Body of pancreas (tissue), 4 donors: ENCODE measurements at places on chromosomes 4 and X.

DNA sequence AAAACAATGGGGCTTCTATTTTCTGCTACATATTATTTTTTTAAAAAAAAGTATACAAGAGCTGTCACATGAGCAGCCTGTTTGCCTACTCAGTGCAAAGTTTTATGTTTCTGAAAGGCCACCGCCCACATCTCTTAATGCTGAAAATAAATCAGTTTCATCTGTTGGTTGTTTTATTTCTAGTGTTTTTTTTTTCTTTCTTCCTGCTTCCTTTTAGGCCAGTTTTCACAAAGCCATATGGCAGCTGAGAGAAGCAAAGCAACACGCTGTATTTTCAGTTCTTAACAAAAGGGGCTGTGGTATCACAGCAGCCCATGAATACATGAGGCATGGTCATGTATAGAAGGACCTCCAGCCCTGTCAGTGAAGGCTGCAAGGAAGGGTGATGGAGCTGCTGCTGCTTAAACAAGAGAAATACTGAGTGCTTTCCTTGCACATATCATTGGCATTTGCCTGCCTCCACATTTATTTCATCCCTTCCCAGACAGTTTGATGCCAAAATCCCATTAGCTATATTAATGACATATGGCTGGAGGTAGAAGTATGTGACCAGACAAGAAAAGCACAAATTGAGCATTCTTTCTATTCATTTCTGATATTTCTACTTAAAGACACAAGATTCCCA is 172.5 kb downstream of the PCDH18 start:
- no peak for DNase-seq

DNA sequence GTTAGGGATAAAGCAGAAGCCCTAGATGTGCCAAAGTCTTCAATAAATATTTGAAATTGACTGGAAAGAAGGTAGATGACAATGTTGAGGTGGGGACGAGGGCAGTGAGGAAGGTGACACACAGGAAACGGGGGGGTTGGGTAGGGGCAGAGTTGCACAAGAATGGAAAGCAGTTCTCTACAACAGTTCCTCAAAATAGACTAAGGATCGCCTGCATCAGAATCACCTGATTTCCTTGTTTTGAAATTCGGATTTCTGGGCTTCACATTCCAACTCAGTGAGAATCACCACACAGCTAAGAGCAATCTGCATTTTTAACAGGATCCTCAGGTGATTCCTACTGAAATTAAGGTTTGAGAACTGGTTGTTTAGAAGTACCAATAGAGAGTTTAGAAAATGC is 70.6 kb downstream of the ARFIP1 start:
- no peak for DNase-seq

DNA sequence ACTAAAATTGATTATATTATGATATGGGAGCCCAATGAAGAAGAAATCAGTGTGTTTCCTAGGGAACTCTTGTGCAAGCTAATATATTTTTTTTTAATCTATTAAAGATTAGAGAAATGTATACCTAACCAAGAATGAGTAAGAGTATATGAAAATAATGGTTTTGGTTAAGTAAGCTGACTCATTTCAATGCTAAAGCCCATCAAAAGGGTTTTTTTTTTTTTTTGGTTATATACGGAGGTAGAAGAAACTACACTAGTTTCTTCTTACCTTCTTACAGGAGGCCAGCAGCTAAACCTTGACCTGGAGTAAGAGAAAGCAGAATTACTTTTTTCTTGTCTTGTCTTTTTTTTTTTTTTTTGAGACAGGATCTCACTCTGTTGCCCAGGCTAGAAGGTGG is 27.5 kb downstream of the RUFY3 start:
- no peak for DNase-seq

DNA sequence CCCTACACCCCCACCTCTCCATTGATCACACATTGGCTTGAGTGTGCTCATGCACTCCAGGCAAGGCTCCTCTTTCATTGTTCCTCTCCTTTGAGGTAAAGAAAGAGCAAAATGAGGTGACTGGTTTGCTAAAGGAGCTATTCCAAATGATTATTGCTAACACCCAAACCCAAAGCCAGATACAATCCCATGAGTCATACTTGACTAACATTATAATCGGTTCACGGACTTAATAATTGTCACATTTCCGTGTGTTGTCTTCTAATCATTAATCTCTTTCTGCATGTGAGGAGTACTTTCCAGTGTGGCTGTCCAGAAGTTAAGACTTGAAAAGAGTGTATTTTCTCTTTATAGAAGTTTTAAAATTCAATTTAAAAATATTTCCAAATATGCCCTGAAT is 174.3 kb upstream of the SFRP2 start:
- no peak for DNase-seq

DNA sequence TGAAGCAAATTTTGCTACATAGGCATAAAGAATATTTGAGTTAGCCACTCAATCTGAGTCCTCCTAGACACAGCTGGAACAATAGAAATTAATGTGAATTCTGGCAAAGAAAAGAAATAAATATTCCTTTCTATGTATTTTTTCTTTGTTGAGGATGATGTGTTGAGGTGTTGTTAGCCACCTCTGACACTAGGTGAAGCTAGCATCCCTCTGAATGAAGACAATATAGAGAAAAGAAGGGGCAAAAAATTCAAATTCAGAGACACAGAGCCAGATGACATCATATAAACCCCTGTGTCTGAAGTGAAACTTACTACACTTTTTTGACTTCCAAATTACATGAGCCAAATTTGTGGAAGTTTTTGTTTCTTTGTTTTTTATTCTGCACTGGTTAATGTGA is 34.6 kb upstream of the TMPRSS11D start:
- no peak for DNase-seq

GRCh38 chrX:128769495-128769894 is 717.3 kb upstream of the ACTRT1 start:
- DNase-seq: no peak

- DNase-seq: peak; percentile 55
These were observed 26.5 kb upstream of the RBMX start for GRCh38 chrX:136906921-136907510.

DNA sequence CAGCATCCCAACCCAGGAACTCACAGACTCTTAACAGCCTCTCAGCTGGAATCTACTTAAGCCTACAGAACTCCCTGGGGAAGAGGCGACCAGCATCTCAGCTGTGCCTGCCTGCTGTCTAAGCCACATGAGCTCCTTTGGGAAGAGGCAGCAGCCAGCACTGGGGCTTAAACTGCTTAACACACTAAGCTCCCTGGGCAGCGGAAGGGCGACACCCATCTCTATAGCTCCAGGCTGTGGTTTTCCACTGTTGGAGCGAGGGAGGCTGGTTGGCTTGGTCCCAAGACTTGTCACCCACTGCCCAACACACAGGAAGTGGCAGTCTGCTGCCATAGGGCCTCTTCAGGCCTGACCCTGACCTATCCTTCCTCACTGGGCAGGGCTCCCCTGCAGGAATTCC is 1544.1 kb upstream of the ADGRL3 start:
- no peak for DNase-seq

- no peak for DNase-seq
These were observed 931.7 kb upstream of the HS3ST1 start for GRCh38 chr4:12360391-12360790.

DNA sequence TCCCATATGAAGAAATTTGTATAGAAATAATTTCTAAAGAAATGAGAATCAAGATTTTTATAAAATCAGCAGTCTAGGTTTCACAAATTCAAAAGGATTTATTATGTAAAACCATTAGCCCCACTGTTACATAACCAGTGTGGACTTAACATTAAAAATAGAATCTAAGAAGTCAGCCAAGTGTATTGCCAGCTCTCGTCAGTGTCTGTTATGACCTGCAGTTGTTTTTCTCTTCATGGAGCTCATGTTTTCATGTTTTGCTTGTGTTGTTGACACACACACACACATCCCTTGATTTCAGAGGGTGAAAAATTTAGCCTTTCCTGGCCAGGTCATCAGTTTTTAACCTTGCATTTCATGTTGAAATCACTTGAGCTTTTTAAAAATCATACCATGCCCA is 39.5 kb downstream of the USP38 start:
- DNase-seq: no peak

GRCh38 chrX:16671005-16671404 is 21.0 kb downstream of the S100G start:
- DNase-seq: no peak
